ENCODE measurements at places on chromosomes 16 and 17.

DNA sequence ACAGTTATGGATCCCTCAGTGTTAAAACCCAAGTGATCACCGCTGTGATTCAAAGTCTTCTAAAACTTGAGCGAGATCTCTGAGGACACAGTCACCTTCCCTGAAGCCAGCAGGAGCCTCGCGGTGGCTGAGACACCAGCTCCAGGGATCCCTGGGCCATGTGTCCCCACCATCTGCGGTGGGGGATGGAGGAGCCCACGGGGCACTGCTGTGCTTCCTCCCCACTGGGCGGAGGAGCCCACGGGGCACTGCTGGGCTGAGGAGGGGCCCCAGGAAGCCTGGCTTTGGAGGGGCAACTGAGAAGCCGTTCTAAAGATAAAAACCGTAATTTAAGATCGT lies 65.7 kb upstream of the METRNL start:
- no peak for DNase-seq

DNA sequence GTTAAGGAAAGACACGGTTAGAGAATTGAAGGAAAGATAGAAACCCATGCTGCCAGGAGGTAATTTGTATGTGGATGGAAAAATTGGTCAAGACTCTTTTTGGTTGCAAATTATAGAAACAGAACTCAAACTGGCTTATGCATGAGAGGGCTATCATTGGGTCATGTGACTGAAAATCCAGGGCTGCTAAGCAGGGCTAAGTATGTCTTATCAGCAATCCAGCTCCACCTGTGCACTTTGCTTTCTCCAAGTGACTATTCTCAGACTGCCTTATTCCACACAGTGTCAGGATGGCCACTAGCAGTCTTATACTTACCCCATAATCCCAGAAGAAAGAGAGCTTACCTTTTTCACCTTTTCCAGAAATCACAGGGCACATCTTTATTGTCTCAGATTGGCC lies 113.5 kb downstream of the CBLN1 start:
- DNase-seq = no peak

DNA sequence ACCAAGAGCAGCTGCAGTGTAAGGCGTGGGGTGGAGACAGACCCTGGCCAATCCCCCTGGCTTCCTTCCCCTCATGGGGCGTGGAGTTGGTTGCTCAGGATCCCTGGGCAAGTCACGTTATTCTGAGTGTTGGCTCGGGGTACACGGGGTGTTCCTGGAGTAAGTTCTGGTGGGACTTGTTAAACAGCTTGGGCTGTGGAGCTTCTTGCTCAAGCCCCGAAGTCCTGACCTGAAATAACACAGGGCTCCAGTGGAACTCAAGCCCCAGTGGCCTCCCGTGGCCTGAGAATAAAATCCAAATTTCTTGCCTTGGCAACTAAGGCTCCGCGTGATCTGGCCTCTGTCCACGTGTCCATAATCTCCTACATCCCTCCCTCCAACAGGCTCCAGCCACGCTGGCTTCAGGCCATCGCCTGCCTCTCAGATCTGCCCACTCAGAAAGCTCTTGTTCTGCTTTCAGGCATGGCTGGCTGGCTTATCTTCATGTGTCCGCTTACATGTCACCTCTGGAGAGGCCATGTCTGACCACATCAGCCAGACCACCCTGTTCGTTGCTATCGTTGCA lies 49.3 kb upstream of the BCO1 start:
- DNase-seq = no peak

- DNase-seq = no peak
These were observed 43.4 kb downstream of the MYOCD start for GRCh38 chr17:12709063-12709462.

GRCh38 chr17:80992948-80993624 lies 1.4 kb downstream of the CHMP6 start:
- no peak for DNase-seq

DNA sequence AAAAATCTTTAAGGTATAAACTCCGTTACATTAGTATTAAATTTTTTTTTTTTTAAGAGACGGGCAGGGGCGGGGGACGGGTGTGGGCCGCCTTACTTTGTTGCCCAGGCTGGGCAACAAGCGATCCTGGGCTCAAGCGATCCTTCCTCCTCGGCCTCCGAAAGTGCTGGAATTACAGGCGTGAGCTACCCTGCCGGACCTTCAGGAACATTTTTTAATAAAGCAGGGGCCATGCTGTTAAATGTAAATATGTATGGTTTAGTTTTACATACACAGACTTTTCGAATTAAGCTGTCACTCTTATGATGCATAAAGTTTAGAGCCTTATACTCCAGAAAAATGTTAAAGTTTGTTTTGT lies 2.4 kb downstream of the PPM1D start:
- no peak for DNase-seq

- no peak for DNase-seq
These were observed 1.9 kb downstream of the TSEN54 start for GRCh38 chr17:75518201-75518600.

DNA sequence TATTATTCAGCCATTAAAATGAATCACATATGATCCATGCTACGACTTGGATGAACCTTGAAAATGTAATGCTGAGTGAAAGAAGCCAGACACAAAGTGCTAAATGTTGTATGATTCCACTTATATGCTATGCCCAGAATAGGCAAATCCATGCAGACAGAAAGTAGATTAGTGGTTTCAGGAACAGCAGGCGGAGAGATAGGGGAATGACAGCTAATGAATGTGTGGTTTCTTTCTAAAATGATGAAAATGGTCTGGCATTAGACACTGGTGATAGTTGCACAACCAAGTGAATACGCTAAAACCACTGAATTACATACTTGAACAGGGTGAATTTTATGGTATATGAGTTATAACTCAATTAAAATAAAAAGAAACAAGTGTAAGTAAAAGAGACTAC lies 121.8 kb upstream of the NOG start:
- no peak for DNase-seq

- DNase-seq = no peak
These were observed 176.2 kb upstream of the FAM20A start for GRCh38 chr17:68777243-68777855.

DNA sequence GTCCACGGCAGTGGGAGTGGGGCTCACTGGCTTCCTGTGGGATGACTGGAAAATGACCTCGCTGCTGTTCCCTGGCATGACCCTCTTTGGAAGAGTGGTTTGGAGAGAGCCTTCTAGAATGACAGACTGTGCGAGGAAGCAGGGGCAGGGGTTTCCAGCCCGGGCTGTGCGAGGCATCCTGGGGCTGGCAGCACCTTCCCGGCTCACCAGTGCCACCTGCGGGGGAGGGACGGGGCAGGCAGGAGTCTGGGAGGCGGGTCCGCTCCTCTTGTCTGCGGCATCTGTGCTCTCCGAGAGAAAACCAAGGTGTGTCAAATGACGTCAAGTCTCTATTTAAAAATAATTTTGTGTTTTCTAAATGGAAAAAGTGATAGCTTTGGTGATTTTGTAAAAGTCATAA lies 7.8 kb upstream of the RNF213 start:
- peak; percentile 86 for DNase-seq

DNA sequence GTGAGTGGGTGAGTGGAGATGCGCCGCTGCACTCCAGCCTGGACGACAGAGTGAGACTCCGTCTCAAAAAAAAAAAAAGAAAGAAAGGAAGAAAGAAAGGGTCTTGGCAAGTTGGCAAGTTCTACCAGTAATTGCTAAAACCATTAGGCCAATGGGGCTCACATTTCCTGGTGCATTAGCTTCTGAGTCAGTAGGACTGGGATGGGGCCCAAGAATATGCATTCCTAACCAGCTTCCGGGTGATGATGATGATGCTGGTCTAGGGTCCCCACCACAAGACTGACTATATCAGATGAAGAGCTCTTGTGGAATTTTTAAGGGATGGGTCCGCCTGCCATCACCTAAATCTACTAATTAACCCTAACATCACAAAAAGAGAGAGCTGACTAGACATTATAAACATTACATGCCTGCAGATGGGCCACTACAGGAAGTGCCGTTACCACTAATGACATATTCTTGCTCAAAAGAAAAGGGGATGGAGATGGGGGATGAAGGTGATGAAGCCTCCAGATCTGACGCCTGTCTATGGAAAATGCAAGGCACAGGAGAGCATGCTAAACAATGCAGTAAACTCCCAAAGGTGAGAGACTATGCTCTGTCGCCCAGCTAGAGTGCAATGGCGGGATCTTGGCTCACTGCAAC lies 13.1 kb downstream of the MYH11 start:
- no peak for DNase-seq

DNA sequence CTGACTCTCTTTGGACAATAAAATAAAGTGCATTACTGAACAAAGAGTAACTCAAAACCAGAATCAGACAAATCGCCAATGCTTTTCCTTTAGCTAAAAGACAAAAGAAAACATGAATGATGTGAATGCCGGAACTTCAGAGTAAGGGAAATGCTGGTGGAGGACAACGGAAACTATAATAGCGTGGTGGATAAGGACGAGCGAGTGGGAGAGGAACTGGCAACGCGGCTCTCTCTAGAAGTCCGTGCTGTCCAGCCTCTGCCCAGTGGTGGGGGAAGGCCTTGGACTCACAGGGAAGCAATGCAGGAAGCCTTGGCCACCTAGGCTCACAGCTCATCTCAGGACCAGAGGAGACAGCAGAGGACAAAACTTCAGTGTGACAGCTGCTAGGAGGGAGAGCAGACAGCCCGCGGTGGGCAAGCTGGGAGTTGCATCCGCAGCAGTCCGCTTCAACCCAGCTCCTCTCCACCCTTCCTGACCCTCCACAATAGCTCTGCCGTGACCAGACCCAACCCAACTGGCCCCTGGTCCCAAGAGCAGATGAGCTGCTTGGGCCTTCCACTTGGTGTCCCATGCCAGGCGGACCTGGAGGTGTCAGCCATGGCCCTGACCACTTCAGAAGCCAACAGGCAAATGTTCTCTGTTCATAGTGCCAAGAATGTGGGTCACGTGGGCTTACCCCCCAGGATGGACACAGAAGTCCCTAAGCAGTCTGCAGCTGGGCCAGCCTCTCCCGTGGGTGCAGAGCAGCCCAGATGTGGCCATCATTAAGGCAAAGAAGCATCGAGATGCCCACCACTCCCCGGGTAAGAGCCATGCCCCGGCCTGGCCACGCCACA lies 5.3 kb upstream of the FAAP100 start:
- no peak for DNase-seq

DNA sequence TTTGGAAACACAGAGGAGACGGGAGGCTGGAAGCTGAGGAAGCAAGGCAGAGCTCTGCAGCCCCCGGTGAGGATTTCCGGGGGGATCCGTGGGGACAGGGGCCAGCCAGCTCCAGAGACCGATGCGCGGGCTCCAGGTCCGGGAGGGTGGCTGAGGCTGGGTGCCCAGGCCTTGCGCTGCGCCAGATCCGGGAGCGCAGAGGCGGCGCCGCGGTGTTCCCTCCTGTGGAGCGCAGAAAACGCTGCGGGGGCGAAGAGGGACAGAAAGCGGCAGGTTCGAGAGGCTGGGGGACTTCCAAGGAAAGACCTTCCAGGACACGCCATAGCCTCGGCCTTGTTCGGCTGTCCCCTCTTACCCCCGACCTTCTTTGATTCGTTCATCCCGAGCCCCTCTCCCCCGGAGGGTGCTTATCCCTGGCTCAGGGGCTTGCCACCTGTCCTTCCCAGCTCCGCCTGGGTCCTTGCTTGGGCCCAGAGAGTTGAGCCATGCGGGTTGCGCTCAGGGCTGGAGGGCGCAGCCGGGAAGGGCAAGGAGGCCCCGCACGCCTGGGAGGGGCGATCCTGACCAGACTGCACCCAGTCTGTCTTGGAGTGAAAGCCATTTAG lies 697 bp upstream of the SHISA9 start:
- DNase-seq = no peak

DNA sequence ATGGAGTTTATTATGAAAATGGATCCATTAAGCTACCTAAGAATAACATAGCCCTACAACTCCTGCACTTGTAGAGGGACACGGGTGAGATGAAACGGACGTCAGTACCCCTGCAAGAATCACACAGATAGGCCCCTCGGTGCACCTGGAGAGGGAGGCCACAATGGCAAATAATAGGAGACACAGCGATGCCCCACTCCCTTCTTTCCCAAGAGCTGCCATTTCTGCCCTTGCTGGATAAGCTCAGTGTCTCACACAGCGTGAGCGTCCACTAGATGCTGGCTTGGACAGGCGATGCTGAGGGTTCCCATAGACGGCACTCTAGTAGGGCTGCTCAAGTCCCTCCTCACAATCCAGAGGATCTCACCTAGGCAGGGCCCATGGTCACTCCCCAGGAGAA lies 67.8 kb downstream of the ADCY9 start:
- DNase-seq = no peak

- no peak for DNase-seq
These were observed 375 bp upstream of the KRT32 start for GRCh38 chr17:41467561-41467960.

GRCh38 chr16:75085556-75085955 lies 31.0 kb downstream of the LDHD start:
- DNase-seq = no peak

DNA sequence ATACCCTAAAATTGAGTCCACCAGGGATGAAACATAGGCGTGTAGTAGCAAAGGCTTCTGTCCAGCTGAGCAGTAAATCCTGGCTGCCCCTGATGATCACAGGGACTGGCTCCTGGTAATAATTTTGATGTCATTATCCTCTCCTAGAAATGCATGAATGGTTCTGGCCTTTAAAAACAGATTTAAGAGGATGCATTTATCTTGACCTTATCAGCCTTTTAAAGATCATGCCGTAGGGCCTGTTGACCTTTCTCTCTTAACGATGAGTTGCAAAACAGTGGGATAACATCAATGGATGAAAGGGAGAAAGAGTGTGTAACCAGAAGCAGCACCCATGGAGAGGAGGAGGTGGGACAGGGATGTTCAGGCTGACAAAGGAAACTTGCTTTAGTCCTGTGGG lies 128.5 kb downstream of the CA10 start:
- DNase-seq = no peak

DNA sequence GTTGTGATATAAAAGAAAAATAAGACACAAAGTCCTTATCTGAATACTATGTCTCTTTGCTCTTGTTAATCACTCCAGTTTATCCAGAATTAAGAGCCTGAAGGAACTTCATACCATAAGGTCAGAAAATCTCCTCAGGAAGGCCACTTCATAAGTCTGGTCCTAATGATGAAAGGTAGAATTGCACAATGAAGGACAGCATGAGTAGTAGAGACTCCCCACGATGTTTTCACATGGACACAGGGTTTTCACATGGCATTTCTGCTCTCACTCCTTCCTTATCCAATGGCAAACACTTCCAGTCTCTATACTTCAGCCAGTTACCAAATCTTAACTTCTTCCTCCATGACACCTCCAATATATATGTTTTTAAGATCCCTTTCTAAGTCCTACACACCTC lies 10.2 kb upstream of the C17orf78 start:
- DNase-seq = no peak

- no peak for DNase-seq
These were observed 67.8 kb downstream of the CMC2 start for GRCh38 chr16:80938879-80939260.
